ENCODE measurements at places on chromosomes 2 and 18.

GRCh38 chr2:8684540-8684877, 2.7 kb downstream of the ID2 start:
- DNase-seq, result peak; percentile 63

DNA sequence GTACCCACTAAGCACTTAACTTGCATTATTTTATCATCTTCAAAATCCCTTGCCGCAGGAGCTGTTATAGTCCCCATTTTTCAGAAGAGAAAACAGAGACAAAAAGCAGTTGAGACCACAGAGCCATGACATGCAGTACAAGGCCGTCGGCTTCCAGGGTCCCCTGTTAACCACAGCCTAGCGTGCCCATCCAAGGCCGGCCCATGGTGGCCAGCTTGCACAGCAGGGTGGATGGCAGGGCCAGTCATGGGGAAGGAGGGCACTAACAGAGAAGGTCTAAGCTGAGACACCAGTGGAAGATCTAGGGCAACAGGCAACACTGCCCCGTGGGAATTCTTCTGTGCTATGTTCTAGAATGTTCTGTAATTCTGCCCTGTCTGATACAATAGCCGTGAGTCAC, 192.6 kb upstream of the ID2 start:
- DNase-seq, result no peak

DNA sequence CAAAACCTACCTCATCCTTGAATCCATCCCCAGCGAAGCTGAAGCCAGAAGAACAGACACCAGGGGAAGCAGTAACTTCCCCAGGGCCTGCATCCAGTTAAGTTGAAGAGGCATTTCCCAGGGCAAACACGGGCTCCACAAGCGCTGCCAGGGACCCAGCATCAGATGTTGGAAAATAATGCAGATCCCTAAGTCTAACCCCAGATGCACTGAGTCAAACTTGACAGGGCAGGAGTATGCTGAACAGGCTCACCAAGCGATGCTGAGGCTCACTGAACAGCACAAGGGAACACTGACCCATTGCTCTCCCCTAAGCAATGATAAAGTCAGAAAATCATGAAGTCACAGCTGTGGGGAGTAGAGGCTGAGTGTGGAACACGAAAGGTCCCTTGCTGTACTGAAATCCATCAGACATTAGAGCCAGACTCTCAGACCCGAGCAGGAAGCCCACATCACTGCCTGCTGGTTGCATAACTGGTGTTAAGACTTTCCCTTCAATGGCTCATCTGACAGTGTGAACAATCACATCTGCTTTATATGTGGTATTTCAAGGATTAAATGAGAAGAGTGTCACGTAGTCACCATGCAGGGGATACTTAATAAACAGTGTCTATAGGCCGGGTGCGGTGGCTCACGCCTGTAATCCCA, 36.2 kb downstream of the TNS1 start:
- DNase-seq, result no peak

- DNase-seq, result no peak
These were observed 64.7 kb downstream of the LPIN1 start for GRCh38 chr2:11811036-11811654.

DNA sequence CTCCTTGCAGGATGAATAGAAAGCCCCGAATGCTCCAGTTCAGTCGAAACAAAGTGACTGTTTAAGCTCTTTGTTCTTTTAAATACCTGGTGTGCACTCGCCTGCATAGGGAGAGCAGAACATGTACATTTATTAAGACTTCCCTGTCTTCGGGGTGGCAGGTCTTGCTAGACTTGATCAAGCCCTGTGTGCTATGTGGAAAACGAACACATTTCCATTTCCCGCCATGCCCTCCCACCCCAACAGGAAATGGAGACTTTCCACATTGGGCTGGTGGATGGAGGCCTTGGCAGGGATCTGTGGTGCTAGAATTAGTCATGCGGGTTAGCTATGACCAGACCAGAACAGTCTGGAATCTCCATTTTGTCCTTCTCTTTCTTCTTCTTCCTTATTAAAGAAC, 321.0 kb upstream of the THSD7B start:
- DNase-seq, result no peak

DNA sequence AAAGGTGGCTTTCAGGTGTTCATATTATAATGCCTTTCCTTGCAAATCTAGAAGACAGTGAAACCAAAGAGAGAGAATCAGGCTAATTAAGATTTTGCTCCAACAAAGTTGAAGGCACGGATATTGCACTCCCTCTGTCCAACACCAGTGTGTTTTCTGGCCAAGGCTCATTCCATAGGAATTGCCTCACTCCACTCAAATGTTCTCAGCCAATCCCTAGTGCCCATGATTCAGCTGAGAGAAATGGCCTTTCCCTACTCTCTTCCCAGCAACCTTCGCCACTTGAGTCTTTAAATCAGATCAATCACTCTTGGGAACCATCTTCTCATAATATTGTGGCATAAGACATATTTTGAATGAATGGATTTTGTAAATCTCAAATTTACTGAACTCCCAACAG, 768.2 kb upstream of the ACVR2A start:
- DNase-seq, result no peak

- no peak for DNase-seq
These were observed 98.3 kb downstream of the GATA6 start for GRCh38 chr18:22267697-22268096.

GRCh38 chr2:5932556-5933469, 240.6 kb downstream of the SOX11 start:
- no peak for DNase-seq

DNA sequence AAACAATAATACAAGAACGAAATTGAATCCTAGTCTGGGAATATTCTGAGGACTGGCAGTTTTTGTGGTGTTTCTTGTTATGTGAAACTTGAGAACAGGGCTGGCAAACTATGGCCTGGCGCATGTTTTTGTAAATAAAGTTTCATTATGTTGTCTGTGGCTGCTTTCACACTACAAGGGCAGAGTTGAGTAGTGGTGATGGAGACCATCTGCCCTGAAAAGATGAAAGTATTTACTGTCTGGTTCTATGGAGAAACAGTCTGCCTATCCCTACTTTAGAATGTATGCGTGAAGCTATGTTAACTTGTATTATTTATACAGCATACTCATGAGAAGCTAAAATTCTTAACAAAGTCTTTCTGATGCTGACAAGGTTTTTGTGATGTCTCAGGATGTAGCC, 351.9 kb downstream of the LRRTM1 start:
- no peak for DNase-seq

- DNase-seq, result no peak
These were observed 7.9 kb upstream of the ASPRV1 start for GRCh38 chr2:69969126-69969983.

- DNase-seq, result no peak
These were observed 159.9 kb upstream of the TMEFF2 start for GRCh38 chr2:192354512-192355244.

DNA sequence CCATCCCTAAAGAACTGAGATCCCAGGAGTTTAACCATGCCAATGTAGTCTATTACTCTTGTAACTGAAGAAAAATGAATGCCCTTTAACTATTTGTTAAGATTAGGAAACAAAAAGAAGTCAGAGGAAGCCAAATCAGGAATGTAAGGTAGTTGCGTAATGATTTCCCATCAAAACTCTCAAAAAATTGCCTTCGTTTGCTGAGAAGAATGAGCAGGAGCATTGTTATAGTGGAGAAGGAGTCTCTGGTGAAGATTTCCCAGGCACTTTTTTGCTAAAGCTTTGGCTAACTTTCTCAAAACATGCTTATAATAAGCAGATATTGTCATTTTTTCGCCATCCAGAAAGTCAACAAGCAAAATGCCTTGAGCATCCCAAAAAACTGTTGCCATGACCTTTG, 224.0 kb upstream of the SIX2 start:
- no peak for DNase-seq

DNA sequence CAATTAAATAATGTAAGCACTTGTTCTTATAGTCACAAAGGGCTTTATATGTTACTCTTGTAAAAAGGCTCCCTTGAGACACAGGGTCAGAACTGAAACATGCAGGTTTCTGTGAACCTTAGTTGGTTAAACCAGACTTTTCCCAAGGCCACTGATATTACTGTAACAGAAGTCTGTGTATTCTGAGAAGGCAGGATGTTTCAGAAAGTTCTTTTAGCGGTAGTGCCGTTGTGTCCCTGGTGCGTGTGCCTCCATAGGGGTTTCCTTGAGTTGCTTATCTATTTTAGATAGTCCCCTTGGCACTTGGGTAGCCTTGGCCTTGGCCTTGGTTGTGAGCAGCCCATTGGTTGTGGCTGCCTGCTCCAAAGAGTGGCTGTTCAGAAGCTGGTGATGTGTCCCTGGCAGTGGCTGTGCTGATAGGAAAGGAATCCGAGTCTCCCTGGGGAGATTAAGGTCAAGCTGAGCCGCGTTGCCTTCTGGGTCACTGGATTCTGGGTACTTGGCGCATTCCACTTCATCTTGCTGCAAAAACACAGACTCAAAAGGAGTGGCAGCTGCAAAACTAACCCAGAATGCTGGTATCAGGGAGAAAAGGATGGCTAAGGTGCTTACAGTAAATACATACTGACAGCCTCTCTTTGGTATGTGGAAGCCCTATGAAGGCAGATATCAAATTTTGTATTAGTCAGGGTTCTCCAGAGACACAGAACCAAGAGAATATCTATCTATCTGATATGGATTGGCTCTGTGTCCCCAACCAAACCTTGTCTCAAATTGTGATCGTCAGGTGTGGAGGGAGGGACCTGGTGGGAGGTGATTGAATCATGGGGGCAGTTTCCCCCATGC, 69.7 kb downstream of the FHOD3 start:
- no peak for DNase-seq

GRCh38 chr2:170711774-170712652, 3.1 kb upstream of the SP5 start:
- DNase-seq, result no peak

- peak; percentile 73 for DNase-seq
These were observed 72.3 kb downstream of the IL1R2 start for GRCh38 chr2:102063941-102064678.

DNA sequence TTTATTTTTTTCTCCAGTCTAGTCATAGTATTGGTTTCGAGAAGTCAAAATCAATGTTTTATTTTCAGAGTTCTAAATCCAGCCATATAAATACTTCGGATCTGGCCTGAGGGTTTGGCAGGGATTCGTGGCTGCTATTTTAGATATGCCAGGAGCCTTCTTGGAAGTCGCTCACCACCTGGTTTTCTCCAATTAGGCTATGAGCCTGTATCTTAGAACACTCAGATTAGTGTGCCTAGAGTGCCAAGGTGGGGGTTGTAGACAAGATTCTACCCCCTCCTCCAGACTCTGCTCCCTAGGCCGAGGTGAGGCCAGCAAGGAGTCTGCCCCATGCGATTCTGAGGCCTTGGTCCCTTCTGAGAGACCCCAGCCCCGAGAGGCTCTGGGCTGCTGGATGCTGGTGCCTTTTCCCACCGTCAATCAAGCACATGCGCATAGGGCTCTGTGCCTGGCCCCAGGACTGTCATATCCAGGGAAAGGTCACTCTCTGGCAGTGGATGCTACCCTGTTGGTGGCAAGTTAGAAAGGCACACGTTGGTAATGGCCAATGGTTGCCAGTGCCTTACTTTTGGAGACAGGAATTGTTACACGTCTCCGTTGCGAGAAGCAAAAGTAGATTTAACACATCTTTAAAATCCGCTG, 197.1 kb downstream of the AGAP1 start:
- DNase-seq, result no peak

GRCh38 chr2:198917926-198918720, 539.6 kb downstream of the SATB2 start:
- DNase-seq, result no peak

GRCh38 chr2:46157072-46157965, 139.9 kb upstream of the EPAS1 start:
- no peak for DNase-seq

DNA sequence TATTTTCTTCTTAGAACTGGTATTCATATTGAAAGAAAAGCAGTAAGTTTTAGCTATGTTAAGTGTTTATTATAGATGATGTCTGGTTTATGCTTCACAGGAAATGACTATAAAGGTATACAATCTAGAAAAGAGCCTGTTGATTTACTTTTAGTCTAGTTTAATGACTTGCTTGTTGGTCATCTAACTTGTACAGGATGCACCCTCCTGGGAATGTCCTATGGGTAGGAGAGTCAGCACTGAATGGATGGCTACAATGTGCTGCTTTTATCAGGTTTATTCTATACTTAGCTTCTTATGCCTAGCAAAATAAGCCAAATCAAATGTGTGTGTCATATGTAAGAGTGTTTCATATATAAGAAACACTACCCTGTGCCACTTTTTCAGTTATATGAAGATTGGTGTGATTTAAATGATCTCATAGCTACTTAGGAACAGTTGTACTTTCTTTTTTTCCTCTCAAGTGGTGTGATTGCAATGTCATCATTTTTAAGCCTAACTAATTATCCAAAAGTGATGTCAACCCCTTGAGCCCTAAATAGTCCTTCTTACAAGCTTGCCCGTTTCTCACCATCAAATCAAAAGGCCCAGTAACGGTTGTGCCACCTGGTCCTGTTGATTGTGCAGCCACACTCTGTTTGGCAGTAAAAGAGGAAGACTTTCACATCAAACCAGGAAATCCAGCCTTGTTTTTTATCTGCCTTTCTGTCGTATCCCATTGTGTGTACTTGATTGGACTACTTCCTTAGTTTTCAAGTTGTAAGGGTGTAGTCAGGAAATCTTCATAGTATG, 176.0 kb downstream of the DIS3L2 start:
- no peak for DNase-seq

DNA sequence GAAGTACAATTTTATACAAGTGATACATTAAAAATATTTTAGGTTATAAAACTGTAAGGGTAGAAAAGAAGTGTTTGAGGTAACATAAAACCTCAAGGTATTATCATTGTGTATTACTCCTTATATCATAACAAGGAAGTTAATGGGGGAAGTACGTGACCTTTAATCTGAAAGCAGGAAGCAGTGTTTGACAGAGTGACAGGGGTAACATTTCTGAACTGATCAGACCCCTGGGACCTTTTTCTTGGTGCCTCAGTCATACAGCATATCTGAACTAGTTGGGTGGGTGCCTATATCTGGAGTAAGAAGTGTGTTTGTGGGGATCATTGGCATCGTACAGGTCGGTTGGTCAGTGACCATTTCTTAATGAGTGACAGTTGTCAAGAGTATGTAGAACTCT, 43.0 kb downstream of the MALT1 start:
- DNase-seq, result no peak

- DNase-seq, result no peak
These were observed 90.3 kb upstream of the TFPI start for GRCh38 chr2:187644486-187644885.

- DNase-seq, result no peak
These were observed 90.6 kb upstream of the ARL4C start for GRCh38 chr2:234587341-234588053.

- DNase-seq, result no peak
These were observed 88.3 kb upstream of the KCNH7 start for GRCh38 chr2:162926907-162927306.

DNA sequence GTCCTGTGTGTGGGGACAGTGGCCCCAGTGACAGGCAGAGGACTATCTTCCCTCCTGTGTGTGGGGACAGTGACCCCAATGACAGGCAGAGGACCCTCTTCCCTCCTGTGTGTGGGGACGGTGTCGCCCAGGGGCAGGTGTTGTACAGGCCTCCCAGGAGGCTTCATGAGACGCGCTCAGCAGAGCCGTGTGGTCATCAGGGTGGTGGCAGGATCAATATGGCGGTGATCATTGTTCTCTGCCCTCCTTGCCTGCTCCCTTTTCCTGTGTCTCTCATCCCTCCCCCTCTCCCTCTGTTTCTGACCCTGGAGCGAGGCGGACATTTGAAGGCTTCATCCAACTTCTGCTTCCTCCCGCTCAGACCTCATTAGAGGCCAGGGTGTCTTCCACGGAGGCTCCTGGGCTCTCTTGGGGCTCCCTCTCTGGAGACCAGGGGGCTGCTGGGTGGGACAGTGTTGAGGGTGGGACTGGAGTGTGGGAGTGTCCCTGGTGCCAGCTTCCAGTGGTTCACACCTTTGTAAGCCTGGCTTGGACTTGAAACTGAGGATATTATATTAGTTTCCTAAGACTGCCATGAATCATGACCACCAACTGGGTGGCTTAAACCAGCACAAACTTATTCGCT, 59.5 kb downstream of the ACKR3 start:
- no peak for DNase-seq
